ENCODE measurements at places on chromosomes 3 and 15. TPM values are rescaled to one million over a fixed set of nuclear protein-coding genes. Genes with fewer than 3 reads are reported as not detected.

The LACTB gene
- 39.0 TPM for total RNA-seq

The MED12L gene
- 0.25 TPM for total RNA-seq

The RYR3 gene
- not detected for total RNA-seq

The CEMIP gene
- 14.6 TPM for total RNA-seq

The FAM227B gene
- 2.7 TPM for total RNA-seq

The LOXL1 gene
- 64.3 TPM for total RNA-seq

The GPR27 gene
- 0.12 TPM for total RNA-seq

The LMAN1L gene
- not detected for total RNA-seq

The PAK2 gene
- total RNA-seq = 56.1 TPM

The PPP1R14D gene
- total RNA-seq = not detected

All from uterine smooth muscle cell (primary cell).